ENCODE measurements at places on chromosomes 4 and X.

DNA sequence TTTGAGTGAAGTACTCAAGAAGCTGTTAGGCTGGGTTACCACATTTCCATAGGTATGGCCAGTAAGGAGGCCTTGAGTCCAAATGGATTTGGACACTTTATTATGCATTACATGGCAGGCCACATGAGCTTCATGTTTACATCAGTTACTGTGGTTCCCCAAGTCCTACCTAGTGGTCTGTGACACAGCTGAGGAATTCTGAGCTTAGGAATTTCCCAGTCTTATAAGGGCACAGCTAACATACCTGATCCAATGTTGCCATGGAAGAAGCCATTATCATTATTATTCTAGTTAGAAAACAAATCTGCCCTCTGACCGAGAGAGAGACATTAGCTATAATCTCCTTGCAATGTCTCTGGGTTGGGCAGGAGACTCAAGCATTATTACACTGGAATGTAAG, 174.4 kb upstream of the NUDT10 start:
- no peak for DNase-seq

DNA sequence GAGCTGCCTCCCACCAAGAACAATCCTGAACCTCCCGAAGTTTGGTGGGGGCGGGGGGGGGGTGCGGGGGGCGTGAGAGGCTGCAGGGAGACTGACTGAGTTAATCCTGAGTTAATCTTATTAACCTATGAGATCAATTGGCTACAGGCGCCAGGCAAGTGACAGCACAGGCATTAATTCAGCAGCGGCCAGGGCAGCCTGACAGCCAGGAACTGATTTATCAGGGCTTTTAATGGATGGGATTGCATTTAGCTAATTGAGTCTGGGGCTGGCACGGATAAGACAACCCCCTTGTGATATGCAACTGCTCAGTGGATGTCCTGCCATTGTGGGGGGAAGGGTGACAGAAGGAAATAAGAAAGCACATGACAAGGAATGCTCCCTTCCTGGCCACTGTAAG, 16.3 kb downstream of the RTL5 start:
- DNase-seq = no peak

- no peak for DNase-seq
These were observed 25.1 kb upstream of the ANK2 start for GRCh38 chr4:113024388-113024787.

- DNase-seq = no peak
These were observed 126.5 kb downstream of the STIM2 start for GRCh38 chr4:26987191-26987590.

- DNase-seq = no peak
These were observed 5.1 kb upstream of the OCRL start for GRCh38 chrX:129534816-129535578.

GRCh38 chr4:661881-662761, 12.0 kb downstream of the ATP5ME start:
- no peak for DNase-seq

- no peak for DNase-seq
These were observed 399.9 kb downstream of the GASK1B start for GRCh38 chr4:157772907-157773306.

- DNase-seq = no peak
These were observed 213.8 kb upstream of the FGF13 start for GRCh38 chrX:138925330-138925729.

DNA sequence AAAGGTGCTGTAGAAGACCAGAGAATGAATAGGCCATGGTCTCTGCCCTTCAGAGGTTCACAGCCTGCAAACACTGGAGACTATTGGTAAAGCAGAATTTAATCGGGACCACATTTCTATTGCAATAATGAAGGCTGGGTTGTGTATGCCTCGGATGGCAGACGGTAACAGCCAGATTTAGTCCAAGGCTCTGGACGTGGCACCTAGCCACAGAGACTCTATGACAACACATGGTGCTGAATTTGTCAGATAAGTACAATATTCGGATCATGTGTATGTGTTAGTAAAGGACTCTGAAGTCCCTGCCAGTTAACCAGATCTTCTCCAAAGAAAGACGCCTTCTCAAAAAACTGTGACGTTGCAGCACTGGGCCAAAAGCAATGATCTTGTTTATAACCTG, 129.0 kb downstream of the DCTD start:
- DNase-seq = no peak
